ENCODE measurements at places on chromosomes 11 and 22.

GRCh38 chr22:23122992-23123803 is 18.6 kb downstream of the RSPH14 start:
- no peak for DNase-seq

- no peak for DNase-seq
Measured at GRCh38 chr11:92311616-92312449, 87.2 kb downstream of the FAT3 start.

DNA sequence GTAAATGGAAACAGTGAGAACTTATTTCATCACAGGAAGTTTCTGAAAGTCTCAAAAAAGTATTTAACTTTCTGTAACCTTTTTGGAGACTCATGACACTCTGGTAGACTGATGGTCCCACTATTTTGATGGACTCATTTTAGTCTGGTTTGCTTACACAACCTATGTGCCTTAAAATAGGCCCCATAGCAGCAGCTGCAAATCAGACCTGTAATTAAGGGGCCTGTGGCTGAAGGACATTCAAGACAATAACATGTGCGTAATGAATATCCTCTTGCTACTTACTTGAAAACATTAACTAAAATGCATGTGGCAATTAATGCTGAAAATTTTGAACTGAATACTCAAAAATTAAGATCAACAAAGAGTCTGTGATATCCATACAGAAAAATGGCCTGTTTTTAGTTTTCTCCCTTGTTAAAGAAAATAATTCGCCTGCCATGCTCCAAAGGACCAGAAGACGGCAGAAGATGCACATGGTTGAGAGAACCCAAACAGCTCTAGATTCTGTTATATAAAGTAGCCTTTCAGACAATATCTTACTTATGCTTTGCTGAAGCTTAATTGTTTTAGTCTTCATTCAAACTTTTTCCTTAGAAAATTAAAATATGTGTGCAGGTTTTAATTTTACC is 568.5 kb downstream of the KCNA4 start:
- no peak for DNase-seq

GRCh38 chr11:72354356-72355115 is 79.8 kb downstream of the CLPB start:
- no peak for DNase-seq

GRCh38 chr11:103947546-103947919 is 88.9 kb upstream of the DDI1 start:
- DNase-seq: peak; percentile 38

DNA sequence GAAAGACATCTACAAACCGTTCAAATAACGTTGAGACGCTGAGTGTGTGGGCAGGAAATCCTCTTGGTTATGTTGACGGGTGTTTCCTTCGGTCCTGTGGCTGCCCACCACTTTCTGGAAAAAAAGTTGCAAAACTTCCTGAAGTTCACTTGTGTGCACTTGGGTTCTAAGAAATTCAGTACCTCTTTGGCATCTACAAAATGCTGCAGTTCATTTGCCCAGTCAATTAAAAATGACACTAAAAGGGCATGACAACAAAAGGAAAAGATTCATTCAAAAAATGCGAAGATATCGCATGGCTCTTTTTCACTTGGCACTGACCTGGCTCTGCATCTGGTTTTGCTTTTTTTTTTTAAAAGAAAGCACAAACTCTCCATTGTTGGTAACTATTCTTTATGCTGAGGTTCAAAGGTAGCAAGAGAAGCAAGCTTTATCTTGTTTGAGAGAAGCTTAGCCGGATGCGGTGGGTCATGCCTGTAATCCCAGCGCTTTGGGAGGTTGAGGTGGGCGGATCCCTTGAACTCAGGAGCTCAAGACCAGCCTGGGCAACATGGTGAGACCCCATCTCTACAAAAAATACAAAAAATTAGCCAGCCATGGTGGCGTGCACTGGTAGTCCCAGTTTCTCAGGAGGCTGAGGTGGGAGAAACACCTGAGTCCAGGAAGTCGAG is 10.6 kb upstream of the XBP1 start:
- no peak for DNase-seq

DNA sequence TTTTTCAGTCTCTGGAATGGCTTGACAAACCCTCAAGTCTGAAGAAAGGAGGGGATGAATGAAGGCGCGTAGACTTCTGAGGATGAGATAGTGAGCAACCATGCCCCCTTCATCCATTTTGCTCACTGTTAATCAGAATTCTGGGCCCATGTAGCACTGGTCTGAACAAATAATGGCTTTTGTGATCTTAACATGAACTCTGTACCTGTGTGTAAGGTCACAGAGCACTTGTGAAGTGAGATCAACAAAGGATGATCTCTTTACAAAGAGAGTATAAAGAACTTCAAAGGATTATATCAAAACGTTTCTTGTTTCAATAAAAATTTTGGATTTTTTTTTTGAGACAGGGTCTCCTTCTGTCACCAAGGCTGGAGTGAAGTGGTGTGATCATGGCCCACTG is 976.7 kb downstream of the OPCML start:
- no peak for DNase-seq

GRCh38 chr22:48486558-48486957 is 1341.1 kb downstream of the BRD1 start:
- DNase-seq: no peak

GRCh38 chr22:24716602-24717001 is 57.9 kb downstream of the PIWIL3 start:
- no peak for DNase-seq

DNA sequence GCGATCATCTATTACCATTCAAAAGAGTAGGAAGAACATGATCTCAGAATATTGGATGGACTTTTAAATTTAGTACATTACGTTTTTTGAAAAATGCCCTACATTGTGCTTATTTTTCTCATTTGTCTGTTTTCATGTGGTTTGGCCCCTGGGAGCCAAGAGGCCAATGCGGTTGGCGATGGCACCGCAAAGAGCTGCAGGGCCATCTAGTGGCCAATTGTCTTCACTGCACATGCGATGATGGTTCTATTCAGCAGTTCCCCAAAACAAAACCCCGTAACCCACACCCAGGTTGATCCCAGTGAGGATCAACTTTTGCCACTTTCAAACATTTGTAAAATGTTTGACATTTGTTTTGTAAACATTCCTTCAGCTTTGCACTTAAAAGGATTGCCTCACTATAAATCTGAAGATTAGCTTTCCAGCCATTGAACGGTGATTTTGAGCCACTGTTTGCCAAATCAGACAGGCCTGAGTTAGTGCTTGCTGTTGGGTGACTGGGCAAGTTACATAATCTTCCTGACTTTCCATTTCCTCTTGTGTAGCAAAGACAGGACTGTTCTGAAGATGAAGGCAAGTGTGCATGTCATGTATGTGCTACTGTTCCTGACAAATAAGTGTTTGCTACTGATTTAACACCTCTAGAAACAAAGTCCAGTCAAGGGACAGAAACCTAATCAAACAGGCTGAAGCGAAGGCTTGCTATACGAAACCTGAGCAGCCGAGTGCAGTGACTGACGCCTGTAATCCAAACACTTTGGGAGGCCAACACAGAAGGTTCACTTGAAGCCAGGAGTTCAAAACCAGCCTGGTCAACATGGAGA is 29.2 kb upstream of the XBP1 start:
- peak; percentile 18 for DNase-seq

- no peak for DNase-seq
Measured at GRCh38 chr22:39178206-39179111, 26.0 kb upstream of the CBX7 start.

DNA sequence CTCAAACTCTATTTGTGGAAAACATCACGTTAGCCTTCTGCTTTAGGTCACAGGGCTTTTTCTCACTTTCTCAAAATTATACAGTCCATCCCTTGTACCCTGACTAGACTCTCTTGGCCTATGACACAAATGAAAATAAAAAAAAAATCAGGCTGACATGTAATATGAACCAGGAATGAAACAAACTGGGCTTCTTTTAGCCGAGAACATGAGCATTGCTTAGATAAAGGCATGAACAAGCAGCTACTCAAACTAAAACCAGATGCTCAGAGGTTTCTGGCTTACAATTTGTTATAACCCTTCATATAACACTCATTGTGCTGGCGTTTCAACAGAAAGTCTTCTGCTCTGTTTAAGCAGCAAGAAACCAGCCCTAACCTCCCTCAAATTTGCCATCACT is 265.5 kb upstream of the NARS2 start:
- DNase-seq: peak; percentile 85

- no peak for DNase-seq
Measured at GRCh38 chr11:92758241-92758780, 211.1 kb upstream of the MTNR1B start.

DNA sequence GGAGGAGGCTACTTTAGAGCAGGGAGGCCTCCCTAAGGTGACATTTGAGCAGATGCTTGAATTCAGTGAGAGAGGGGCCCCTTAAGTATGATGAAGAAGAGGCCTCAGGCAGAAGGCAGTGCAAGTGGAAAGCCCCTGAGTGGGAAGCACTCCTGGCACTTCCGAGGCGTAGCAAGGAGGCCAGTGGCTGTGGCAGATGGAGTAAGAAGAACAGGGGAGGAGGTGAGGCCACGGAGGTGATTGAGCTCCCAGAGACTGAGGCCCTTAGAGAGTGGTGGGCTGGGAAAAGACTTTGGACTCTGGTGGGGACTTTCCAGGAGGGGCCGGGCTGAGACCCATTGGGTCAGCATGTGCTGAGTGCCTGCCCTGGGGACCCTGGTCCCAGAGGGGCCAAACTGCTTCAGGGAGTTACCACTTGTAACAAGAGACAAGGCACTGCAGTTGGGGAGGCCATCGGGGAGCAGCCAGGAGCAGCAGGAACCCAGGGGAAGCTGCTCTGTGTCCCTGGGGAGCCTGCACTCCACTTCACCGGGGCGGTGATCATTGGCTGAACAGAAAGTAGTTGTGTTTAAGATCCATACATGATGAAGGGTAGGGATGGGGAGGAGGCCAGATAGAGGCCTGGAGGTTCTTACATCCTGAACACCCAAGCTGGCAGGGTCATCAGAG is 2.5 kb upstream of the CENPM start:
- no peak for DNase-seq

- no peak for DNase-seq
Measured at GRCh38 chr11:8018484-8019313, 31.6 kb downstream of the EIF3F start.

DNA sequence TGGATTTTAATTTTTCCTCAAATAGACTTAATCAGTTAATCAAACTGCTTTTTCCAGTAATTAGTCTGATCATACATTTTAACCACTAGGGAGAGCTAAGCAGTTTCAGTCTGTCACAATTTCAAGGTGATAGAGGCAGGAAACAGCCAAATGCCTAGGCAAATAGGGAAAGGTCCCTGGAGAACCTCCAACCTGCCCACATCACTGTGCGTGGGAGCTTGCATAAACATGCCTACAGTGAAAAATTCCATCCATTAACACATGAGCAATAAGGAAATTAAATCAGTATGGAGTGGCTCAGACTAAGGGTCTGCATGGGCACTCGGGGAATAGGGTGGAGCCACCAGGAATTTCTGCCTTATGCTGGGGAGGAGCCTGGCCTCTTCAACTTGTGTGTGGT is 74.6 kb downstream of the AASDHPPT start:
- DNase-seq: no peak

DNA sequence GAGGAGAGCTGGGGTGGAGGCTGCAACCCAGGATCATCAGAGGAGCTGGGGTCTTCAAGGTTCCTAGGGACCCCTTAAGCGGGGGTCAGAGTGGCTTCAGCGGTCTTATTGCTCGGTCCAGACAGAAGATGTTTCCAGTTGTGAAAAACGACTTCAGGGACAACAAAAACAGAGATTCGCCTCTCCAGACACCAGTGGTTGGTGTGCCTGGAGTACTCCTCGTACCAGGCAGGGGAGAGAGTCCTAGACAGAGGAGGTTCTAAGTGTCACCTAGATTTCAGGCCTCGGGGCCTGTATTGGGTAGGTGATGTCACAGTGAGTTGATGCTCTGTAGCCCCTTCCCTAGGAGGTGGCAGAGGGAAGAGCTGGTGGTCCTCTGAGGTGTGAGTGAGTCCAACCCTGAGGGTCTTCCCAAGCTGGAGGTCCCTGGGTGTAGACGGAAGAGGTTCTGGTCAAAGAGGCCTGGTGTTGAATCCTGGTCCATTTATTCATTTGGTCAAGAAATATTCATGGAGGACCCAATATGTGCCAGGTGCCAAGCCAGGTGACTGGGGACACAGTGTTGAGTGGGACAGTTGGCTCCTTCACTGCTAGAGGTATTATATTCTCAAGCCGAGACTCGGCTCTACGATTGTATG is 4.4 kb upstream of the IGLL5 start:
- no peak for DNase-seq

DNA sequence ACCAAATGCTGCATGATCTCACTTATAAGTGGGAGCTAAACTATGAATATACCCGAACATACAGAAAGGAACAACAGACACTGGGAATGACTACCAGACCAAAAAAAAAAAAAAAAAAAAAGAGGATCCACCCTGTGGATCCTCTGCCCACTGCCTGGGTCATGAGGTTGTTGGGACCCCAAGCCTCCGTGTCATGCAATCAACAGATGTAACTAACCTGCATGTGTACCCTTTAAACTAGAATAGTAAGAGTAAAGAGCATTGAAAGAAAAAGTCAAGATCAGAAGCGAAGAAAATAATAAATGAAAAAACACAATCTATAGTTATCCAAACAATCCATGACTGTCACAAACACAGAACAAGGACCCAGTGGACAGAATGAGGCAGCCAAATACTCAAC is 109.5 kb upstream of the TOP3B start:
- no peak for DNase-seq

DNA sequence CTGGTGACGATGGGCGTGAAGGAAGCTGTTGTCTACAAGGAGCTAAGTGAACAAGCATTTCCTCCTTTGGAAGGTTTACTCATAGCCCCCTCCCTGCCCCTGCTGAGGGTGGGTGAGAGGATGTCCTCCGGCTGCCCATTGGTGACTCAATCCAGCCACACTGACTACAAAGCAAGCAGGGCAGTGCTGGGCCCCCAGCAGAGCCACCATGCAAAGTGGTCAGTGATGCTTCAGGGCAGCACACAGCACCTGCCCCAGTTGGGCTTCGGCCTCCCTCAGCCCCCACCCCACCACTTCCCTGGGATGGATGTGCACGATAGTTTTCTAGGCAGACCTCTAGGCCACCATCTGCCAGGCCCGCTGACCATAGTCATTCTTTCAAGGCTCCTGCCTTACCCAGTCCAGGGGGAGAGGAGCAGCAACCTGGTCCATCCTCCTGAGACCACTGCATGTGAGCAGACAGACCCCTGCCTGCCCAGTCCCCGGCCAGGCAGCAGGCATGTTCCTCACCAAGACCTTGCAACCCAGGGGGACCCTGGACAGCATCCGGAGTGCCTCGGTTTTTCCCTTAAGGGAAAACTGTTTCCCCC is 125.1 kb downstream of the BCR start:
- peak; percentile 13 for DNase-seq

- no peak for DNase-seq
Measured at GRCh38 chr22:48744283-48744641, 1083.4 kb downstream of the BRD1 start.

GRCh38 chr11:11422411-11423128 is 69.5 kb upstream of the CSNK2A3 start:
- DNase-seq: no peak

GRCh38 chr11:8296872-8297271 is 33.2 kb upstream of the LMO1 start:
- no peak for DNase-seq

DNA sequence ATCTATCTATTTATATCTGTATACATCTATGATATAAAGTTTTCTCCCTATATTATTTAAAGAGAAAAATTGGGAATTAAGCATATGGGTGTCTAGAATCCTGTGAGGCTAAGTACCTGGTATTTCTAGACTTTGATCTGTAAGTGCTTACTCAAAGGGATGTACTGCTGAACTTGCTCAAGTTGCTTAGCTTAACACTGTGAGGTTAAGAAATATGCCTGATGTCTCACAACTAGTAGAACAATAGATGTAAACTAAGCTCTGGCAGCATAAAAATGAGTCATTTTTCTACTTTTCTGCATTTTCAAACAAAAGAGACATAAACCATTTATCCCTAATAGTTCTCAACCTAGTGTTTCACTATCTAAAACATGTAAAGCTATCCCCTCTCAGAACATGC is 744.4 kb upstream of the ANO3 start:
- no peak for DNase-seq
